ENCODE measurements at places on chromosomes 2 and 18.

DNA sequence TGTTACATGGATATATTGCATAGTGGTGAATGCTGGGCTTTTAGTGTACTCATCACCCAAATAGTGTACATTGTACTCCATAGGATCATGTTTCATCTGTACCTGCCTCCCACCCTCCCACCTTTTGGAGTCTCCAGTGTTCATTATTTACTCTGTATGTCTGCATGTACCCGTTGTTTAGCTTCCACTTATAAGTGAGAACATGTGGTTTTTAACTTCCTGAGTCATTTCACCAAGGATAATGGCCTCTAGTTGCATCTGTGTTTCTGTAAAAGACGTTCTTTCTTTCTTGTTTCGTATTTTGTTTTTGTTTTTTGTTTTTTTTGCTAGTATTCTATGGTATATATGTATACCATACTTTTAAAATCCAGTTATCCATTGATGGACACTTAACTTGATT, 107.5 kb downstream of the MSTN start:
- no peak for DNase-seq

- DNase-seq, result no peak
These were observed 55.4 kb upstream of the NCOA1 start for GRCh38 chr2:24435391-24436316.

DNA sequence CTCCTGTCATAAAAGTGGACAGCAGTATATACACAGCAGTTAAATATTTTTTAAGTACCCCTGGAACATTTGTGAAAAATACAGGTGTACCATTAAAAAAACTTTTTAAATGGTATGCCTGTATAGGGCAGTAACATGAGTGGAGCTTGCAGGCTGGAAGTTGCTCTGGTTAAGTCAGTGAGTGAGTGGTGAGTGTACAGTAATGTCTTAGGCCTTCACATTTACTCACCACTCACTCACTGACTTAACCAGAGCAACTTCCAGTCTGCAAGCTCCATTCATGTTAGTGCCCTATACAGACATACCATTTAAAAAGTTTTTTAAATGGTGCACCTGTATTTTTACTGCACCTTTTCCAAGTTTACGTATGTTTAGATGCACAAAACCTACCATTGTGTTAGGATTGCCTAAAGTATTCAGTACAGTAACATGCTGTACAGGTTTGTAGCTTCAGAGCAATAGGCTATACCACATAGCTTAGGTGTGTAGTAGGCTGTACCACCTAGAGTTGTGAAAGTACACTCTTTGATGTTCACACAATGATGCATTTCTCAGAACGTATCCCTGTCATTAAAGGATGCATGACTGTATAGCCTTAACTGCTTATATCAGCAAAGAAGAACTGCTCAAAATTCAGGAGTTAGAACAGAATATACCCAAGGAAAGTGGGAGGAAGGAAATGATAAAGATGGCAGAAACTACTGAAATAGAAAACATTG, 112.6 kb downstream of the EHBP1 start:
- no peak for DNase-seq

DNA sequence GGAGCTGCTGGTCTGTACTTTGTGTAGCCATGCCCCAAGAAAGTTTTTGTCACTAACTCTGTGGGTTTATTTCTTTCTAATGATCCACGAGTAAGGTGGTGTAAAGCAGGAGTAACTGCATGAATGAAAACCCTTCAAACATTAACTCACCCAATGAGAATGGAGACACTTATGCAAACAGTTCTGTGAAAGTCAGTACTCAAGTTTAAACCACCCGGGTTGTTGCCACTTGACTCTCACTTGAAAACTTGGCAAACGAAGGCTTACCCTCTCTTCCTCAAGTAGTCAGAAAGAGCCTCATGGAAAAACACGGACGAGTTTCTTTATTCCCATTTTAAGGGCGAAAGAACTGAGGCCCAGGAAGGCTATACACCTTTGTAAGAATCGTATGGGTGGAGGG, 117.5 kb downstream of the MMADHC start:
- DNase-seq, result no peak

DNA sequence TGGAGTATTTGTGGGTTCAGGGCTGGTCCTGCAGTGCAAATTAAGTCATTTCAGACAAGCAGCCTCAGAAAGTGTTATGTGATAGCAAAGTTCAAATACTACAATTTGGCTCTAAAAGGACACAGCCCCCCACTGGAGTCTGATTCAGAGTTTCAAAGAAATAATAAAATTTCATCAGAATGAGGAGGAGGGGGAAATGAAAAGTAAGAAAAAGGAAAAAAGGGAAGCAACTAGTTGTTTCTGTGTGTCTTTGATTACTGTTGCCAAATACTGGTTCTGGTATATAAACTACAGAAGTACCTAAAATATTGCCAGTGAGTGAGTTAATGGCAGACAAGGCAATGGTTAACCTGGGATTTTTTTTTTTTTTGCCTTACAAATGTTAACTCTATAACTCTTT, 773.9 kb downstream of the BCL11A start:
- DNase-seq, result no peak

DNA sequence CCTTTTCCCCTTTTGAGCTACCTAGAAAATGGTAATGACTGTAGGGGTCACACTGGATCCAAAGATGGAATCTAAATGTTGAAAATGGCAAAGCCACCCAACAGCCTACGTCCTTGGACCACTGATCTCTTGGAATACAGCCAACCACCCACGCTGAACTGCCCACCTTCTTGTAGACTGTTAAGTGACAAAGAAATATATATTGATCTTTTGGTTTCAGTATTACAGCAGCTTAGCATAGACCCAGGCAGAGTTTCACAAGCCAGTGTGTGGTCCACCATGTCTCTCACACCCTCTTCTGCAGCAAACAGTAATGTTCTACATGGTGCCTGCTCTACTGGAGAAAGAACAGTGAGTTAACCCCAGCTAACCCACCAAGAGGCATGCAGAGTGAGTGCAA, 20.2 kb downstream of the CACNB4 start:
- no peak for DNase-seq

GRCh38 chr18:77198663-77199062, 51.0 kb upstream of the GALR1 start:
- no peak for DNase-seq

- no peak for DNase-seq
These were observed 141.5 kb upstream of the MYCN start for GRCh38 chr2:15798701-15799431.

DNA sequence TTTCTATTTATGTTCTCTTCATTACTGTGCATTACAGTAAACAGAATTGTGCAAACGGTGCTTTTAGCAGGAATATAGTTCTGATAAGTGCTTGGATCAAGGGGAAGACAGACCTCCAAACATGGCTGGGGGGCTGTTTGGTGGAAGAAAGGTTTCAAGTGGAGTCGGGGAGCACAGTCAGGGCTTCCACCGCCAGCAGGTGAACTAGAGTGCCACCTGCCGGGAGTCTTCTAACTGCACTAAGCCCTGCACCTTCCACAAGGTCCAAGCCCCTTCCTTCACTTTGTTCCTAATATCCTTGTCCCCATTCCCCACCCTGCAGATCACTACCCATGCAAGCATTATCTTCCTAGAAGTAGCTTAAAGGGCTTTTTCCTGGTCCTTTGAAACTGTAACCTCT, 11.1 kb downstream of the ONECUT2 start:
- DNase-seq, result no peak

GRCh38 chr2:170680172-170680941, 34.8 kb upstream of the SP5 start:
- no peak for DNase-seq

GRCh38 chr2:9663008-9663879, 32.4 kb upstream of the YWHAQ start:
- no peak for DNase-seq

GRCh38 chr2:86072271-86072858, 33.3 kb downstream of the POLR1A start:
- no peak for DNase-seq

- DNase-seq, result no peak
These were observed 32.9 kb downstream of the CENPO start for GRCh38 chr2:24825883-24826772.

GRCh38 chr2:1859671-1860450, 115.5 kb upstream of the PXDN start:
- DNase-seq, result no peak

DNA sequence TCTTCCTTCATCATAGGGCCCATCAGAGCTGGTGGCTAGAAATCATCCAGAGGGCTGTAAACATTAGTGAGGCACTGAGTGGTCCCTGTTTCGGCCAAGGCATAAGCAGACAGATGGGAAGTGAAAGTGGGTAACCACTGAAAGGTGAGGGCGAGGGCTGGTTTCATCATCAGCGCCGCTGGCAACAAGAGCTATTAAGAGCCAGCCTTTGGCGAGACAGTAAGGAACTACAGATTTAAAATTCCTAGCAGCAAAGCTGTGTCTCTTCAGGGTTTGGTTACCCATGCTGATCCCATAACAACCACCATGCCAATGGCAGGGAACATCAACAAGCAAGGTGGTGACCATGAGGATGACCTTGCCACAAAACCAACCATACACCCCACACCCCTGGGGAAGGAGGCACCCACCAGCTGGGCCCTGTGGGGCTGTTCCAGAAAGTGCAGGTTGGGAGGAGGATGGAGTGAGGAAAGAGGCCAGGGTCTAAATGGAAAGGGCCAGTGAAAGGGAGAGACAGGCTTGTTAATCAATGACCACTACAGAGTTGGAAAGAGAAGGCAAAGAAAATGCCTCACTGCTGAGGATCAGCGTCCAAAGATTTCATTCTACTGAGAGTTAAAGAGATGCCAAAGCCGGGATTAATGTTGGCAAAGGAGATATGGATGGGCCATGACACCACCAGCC, 9.0 kb upstream of the SLC20A1 start:
- no peak for DNase-seq

DNA sequence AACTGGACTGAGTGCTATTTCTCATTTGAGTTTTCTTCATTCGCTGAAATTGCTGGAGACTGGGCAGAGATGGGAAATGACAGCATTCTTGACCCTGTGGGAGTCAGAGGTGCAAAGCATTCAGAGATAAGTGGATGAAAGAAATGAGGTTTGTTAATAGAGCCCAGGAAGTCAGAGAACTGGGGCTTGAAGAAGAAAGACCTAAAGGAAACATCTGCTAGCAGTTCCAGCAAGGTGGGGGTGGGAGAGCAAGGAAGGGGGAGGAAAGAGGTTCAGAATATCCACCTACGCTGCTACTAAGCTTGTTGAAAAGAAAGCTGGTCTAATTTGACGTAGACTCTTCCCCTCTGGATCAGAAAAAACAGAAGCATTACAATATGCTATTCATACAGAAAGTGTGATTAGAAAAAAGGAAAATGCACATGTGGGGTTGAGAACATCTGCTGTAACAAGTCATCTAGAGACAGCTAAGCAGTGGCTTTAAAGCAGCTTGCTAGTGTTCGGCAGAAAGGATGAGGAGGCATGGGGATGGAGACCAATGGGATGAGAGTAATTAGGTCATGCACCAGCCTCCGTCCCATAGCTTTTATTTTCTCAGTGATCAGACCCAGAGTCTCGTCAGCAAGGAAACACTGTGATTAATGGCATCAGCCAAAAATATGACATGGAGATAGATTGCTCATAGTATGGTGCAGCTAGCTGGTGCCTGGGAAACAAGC, 29.7 kb downstream of the NAB1 start:
- no peak for DNase-seq

DNA sequence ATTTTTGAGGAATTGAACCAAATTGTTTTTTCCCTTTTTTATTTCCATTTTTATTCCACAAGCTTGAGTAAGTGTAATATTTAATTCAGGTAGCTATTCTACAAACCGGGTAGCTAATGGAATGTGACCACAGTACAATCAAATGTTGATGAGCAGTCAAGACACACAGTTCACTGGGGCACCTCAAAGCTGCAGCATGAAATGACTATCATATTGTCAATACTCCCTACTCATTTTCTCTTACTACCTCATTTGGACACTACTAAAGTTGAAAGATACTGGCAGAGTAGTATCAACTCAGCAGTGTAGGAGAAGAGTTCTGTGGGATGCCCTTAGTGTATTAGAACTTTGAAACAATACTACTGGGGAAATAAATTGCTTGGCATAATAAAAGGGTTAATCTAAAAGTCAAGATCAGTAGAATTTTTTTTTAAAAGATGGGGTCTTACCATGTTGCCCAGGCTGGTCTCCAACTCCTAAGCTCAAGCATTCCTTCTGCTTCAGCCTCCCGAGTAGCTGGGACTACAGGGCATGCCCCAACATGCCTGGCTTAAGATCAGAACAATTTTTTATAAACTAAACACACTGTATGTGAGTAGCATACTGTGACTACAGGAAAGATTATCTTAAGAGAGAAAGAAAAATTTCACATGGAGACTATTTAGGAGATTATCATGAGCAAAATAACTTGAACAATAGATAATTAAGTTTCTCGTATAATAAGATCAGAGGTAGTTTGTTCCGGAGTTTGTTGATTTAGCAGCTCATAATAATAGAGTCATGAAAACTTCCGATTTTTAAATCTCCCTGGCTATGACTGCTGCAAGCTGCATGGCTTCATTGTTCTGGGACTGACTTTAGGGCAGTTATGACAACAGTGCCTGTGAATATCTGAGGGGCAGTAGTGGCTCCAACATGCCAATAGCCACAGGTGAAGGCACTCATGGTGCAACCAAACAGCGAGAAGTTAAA, 43.7 kb downstream of the MYO3B start:
- no peak for DNase-seq

DNA sequence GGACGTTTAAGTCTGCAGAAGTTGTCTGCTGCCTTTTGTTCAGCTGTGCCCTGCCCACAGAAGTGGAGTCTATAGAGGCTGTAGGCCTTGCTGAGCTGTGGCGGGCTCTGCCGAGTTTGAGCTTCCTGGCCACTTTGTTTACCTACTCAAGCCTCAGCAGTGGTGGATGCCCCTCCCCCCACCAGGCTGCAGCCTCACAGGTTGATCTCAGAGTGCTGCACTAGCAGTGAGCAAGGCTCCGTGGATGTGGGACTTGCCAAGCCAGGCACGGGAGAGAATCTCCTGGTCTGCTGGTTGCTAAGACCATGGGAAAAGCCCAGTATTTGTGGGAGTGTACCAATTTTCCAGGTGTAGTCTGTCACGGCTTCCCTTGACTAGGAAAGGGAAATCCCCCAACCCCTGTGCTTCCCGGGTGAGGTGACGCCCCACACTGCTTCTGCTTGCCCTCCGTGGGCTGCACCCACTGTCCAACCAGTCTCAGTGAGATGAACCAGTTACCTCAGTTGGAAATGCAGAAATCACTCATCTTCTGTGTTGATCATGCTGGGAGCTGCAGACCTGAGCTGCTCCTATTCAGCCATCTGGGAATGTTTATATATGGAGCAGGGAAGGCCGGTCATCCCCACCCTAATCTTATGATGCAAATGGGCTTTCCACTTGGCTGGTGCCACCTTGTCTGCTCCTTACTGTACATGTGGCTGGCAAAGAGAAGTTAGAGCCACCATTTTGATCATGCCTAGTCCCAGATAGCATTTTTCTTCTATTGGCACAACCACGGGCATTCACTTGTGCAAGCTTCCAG, 156.9 kb upstream of the ITGA6 start:
- no peak for DNase-seq

DNA sequence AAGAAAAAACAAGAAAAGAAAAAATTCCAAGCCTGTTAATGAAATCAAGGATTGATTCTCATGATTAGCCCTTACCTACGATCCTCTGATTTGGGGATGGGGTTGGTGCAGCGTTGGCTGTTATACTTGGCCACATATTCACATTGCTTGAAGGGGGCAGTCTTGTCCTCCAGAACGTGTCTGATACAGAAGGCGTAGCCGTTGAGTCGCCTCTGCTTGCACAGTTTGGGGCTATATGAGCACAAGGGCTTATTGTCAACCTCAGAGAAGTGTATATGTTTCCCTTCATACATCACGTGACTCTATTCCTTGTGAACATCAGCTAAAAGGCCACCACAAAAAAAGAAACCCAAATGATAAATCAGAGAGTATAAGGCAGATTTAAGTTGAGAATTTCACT, 23.2 kb downstream of the INO80D start:
- DNase-seq, result no peak

- DNase-seq, result no peak
These were observed 201.7 kb downstream of the MREG start for GRCh38 chr2:215811409-215812345.
